ENCODE measurements at places on chromosomes 1 and 21. TPM values are rescaled to one million over a fixed set of nuclear protein-coding genes. Genes with fewer than 3 reads are reported as not detected.

Gene LCE3D
- total RNA-seq, result not detected

Gene CFHR2
- total RNA-seq, result not detected

Gene MPZ
- total RNA-seq, result 2.2 TPM

Gene CAMK1G
- total RNA-seq, result 0.23 TPM

Gene CLDN19
- not detected for total RNA-seq

Gene KRTAP13-2
- not detected for total RNA-seq

Gene SH2D1B
- total RNA-seq, result not detected

Gene OR2T33
- not detected for total RNA-seq

Gene HAO2
- total RNA-seq, result not detected

Gene RNPC3
- total RNA-seq, result 4.2 TPM

Data from smooth muscle cell of the pulmonary artery (primary cell).